NCI-H187 treated with DMSO at 0.1 percent for 48 hours (cell line): ENCODE measurements at places on chromosomes 7 and 10.

GRCh38 chr10:71814922-71815411 is 36.1 kb downstream of the PSAP start:
- no peak for DNase-seq

DNA sequence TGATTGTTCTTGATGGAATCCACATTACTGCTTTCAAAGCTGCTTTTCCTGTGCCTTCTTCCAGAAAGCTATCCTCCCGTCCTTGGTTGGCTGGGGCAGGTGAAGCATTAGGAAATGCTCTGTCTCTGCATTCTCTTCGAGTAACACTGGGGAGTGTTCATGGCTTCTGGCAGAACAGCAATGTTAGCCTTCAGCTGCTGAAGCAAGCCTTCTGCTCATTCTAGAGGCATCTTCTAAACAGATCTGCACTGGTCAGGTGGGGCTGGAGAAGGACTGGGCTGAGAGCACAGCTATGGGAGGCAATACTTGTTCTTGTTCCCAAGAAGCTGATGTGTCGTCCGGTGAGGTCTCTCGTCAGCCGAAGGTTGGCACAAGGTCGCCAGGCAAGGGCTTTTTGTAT is 80.6 kb downstream of the MGMT start:
- no peak for DNase-seq

DNA sequence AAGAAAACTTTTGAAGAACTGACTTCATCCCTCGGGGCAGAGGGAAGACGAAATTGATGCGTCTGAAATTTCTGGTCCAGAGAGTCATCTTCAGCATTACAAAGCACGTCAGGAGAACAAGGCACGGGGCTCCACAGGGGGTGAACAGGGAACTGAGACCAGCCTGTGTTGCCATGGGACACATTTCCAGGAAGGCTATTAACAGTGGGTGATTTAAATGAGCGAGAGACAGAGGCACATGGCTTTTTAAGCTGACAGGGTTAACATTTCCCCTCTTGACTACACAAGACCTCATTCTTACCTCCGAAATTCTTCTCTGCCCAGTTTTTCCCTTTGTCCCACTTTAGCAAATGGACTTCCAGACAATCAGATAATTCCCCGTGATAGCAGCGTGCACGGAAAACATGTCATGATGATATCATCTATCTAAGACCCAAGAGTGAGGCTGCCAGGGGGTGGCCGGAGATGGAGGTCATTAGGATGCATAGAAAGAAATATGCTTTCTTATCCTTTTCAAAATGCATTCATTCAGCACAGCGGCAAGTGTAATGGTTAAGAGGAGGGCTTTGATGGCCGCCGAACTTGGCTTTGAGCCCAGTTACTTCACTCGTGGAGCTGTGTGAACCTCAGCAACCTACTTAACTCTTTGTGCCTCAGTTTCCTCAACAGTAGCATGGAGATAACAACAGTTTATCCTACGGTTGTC is 248.0 kb downstream of the PRPF18 start:
- DNase-seq, result no peak

DNA sequence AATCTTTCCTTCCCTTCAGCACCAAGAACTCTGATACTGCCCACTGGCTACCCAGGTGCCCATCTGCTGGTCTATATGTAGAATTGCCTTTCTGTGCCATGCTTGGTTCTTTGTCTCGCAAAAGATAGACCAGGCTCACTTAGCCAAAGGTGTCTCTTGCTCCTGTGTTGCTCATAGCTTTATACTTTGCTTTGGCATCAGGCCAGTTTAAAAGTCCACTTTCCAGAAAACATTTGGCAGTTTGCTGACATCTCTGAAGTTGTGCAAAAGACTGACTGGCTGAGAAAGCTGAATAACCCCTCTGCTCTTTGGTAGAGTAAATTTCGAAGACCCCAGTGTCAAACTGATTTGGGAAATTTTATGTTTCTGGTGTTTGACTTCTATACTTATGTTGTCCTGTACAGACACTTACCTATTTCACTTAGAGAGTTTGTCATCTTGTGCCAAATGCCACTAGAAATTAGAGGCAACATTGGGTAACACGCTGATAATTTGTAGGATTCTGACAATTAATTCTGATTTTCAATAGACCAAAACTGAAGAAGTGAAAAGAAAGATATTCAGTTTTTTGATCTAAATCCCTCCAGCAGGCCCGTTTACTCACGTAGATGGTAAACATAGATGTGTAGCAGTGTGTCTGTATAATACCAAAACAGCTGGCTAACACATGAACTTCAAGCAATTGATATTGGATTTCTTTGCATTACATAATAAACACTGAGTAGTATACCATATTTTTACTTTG is 91.1 kb downstream of the CPED1 start:
- DNase-seq, result no peak

DNA sequence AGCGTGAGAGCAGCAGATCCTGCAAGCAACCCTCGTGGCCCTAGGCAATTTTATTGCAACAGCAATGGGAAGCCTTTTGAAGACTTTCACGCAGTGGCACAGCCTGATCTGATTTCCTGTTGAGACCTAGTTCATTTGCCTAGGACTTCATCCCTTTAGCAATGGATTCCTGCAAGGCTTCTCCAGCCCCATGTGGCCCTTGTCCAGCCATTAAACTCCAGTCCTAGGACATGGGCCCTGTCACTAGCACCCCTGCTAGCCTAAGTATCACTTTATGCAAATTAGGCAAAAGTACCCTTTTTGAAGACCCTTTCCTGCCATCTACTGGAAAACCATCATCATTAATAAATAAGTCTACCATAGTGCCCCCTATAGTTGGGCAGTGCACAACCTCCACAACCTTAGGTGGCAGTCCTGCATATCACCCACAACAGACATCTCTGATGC is 379.4 kb downstream of the GALNT17 start:
- no peak for DNase-seq

- no peak for DNase-seq
These were observed 59.3 kb upstream of the APBB1IP start for GRCh38 chr10:26378861-26379294.

GRCh38 chr7:6530626-6531491 is 20.4 kb downstream of the GRID2IP start:
- DNase-seq, result no peak

DNA sequence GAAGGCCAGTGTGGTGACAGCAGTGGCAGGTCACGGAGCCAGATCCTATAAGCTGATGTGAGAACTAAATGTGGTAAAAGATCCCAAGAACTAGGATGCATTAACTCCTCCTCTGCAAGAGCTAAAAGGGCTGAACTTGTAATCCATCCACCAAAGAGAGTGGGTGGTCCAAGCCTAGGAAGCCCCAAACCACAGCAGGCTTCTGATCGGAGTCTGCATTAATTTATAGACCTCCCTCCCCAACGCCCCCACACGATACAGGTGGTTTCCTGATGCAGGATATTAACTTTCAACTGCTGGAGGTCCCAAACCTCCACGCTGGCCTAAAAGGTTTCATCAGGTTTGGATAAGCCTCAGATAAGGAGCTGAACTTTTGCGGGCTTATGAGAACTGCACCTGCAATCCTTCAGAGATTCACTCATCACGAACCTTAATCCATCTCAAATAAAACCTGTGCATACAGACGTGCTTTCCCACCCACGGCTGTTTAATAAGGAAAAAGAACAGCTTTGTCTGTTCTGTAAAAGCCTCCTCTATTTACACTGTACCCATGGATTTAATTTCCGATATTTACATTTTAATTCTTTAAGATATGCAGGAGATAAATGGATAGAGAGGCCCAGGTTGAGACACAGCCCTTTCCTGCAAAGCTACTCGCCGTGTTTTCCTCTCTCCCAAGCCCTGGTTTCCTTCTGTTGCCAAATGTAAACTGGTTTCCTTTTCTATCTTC is 74.9 kb downstream of the GFRA1 start:
- DNase-seq, result no peak

DNA sequence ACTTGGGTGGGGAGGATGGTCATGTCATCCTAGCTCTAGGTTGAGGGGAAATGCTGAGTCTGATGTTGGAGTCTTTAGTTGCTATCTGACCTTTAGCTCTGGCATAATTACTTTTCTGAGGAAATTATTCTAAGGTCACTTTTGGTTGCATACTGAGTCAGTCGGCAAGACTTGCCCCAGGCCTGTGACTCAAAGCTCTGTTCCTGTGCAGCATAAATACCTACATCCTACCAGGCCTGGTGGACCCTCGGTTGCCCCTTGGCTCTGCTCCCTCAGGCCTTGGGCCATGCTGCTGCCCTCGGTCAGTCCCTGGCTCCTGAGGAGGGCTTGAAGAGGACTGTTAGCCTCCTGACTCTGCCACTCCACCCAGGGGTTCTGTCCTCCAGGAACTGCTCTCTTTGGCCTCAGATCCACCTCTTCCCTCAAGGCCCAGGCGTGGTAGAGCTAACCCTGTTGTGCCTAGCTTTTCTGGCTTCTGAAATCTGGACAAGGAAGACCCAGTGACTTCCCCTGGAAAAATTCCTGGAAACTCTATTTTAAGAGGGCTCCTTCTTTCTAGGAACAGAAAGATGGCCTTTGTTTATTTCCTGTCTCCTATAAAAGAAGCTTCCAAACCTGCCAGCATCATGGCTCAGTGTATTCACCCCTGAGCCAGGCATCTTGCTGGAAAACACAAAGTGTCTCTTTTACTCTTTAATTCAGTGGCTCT is 71.2 kb downstream of the TMEM178B start:
- DNase-seq, result no peak

GRCh38 chr10:131609176-131609575 is 291.6 kb upstream of the PPP2R2D start:
- DNase-seq, result no peak

- no peak for DNase-seq
These were observed 1.6 kb downstream of the PRR15 start for GRCh38 chr7:29565224-29565630.

GRCh38 chr7:43105521-43106120 is 6.8 kb upstream of the HECW1 start:
- DNase-seq, result no peak

DNA sequence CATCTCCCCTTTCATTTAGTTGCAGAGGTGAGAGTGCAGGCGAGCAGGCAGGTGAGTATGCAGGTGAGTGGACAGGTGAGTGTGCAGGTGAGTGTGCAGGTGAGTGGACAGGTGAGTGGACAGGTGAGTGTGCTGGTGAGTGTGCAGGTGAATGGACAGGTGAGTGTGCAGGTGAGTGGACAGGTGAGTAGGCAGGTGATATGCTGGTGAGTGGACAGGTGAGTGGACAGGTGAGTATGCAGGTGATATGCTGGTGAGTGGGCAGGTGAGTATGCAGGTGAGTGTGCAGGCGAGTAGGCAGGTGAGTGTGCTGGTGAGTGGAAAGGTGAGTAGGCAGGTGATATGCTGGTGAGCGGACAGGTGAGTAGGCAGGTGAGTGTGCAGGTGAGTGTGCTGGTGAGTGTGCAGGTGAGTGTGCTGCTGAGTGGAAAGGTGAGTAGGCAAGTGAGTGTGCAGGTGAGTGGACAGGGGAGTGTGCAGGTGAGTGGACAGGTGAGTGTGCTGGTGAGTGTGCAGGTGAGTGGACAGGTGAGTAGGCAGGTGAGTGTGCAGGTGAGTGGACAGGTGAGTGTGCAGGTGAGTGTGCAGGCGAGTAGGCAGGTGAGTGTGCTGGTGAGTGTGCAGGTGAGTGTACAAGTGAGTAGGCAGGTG is 165.6 kb downstream of the ADARB2 start:
- no peak for DNase-seq

DNA sequence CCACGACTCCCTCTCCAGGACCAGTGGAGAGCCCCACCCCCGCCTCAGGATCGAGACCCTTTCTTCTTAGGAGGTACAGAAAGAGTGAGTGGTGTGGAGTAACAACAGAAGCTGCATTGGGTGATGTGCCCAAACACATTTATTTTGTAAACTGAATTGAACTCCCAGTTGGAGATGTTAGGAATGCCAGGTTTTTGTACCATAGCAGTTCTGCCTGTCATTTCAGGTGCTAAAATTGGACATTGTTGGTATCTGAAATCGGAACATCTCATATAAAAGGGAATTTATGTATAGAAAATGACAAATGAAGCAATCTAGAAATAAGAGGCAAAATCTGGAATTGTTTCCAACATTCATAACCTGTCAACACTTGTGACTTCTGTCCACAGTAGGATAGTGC is 74.7 kb downstream of the SHH start:
- DNase-seq, result no peak

DNA sequence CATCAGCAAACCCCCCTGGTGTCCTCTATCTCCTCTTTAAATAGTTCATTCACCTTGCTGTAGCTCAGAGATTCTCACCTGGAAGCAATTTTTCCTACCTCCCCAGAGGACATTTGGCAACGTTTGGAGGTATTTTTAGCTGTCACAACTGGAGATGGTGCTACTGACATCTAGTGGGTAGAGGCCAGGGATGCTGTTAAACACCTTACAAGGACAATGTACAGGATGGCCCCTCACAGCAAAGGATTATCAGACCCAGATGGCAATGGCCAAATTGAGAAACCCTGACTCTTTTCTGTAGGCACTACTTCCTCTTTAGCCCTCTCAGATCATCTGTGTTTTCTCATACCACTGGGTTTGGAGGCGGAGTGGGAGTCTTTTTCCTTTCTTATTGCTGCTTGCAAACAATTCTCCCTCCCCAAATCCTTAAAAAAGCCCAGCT is 13.2 kb upstream of the TRA2A start:
- DNase-seq, result no peak

GRCh38 chr10:127996586-127996985 is 89.7 kb downstream of the PTPRE start:
- no peak for DNase-seq

DNA sequence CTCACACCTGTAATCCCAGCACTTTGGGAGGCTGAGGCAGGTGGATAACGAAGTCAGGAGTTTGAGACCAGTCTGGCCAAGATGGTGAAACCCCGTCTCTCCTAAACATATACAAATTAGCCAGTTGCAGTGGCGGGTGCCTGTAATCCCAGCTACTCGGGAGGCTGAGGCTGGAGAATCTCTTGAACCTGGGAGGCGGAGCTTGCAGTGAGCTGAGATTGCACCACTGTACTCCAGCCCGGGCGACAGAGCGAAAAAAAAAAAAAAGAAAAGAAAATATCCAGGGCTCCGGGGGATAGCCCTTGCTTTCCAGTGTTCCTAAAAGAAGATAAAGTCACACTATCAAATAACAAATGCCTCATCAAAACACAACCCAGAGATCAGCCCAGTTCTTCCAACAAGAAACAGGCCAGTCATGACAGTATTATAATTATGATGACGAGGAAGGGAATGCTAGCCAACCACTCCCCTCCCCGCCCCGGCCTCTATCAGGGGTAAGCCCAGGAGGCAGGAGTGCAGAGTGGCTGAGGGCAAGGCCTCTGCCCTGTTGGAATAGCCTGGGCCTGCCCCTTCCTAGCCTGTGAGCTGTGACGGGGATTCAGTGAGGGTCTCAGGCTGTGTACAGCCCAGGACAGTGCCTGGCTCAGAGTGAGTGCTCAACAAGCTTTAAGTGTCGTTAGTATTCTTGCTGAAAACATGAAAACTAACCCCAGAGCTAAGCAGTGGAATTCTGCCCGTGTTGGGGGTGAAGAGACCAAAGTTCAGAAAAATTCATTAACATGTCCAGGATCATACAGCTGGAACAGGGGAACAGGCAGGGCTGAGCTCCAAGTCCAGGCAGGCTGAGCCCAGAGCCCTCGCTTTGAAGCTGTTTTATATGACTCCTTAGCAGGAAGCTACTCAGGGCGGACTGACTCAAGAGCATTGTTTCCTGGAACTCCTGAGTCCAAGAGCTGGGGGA is 54.3 kb downstream of the FAM241B start:
- no peak for DNase-seq
